Stimulated activated CD4-positive, alpha-beta T cell treated with anti-CD3 and anti-CD28 coated beads, Interleukin-15, amount 100 ng/mL, for 1 hour (primary cell): ENCODE measurements at places on chromosomes 16 and 17.

- DNase-seq: no peak
These were observed 923 bp downstream of the TLCD3B start for GRCh38 chr16:30030011-30030685.

- no peak for DNase-seq
These were observed 64.8 kb upstream of the DOC2B start for GRCh38 chr17:246226-246625.

- no peak for DNase-seq
These were observed 751 bp downstream of the DCAF7 start for GRCh38 chr17:63550817-63551639.

DNA sequence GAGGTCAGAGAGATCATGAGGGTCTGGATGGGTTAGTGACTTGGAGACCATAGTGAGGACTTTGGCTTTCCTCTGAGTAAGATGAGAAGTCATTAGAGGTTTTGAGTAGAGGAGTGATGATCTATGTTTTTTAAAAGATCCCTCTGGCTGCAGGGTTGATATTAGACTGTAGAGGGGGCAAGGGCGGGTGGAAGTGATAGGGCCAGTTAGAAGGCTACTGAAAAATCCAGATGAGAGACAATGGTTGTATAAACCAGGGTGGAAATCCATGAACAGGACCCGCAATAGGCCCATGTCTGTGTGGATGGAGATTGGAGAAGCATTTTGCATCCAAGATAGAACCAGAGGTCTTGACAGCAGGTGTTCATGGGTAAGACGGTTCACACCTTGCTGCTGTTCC lies 9.8 kb downstream of the ITGAL start:
- no peak for DNase-seq

DNA sequence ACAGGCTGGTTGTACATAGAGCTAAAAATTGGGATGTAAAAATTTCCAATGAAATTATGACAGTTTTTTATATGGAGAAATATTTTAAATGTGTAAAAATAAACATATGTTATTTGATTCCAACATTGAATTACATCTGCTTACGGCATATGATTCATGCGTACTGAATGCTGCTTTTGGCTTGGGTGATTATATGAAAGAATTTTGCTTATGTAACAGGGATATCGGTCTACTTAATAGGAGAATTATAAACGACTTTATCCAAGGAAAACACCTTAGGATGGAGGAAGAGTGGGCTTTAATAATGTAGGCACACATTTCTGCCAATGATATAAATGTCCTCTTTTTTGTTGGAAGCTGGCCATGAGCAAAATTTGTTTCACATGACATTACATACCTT lies 197.3 kb upstream of the GOT2 start:
- DNase-seq: no peak

DNA sequence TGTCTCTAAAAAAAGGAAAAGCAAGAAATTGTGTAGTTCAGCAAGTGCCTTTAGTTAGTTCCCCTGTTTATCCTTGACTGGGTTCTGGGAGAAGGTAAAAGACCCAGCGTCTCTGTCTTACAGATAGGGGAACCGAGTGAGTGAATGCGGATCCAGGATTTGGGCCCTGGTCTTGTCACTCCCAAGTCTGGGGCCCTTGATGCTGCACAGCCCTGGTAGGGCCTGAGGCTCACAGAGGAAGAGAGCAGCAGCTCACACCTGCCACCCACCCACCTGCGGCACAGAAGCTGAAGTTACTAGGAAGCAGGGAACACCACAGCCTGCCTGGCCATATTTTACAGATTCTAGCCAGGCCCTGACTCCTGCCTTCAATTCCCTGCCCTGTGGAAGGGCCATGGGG lies 22.2 kb downstream of the LASP1 start:
- DNase-seq: no peak

DNA sequence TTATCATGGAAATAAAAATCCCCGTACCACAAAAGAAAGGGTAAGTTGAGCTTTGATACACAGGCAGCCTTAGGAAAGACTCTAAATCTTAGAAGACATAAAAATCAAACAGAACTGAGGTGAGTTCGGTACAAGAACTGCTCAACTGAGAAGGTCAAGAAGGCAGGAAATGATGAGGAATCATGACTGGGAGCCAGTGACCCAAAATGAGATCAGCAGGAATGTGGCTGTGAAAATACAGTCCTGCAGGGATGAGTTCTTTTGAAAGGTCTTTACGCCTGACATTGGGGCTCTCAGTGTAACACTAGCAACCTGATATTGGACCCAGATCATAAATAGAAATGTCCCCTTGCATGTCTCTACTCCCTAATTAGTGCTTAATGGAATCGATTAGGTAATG lies 56.3 kb upstream of the CDH11 start:
- no peak for DNase-seq

DNA sequence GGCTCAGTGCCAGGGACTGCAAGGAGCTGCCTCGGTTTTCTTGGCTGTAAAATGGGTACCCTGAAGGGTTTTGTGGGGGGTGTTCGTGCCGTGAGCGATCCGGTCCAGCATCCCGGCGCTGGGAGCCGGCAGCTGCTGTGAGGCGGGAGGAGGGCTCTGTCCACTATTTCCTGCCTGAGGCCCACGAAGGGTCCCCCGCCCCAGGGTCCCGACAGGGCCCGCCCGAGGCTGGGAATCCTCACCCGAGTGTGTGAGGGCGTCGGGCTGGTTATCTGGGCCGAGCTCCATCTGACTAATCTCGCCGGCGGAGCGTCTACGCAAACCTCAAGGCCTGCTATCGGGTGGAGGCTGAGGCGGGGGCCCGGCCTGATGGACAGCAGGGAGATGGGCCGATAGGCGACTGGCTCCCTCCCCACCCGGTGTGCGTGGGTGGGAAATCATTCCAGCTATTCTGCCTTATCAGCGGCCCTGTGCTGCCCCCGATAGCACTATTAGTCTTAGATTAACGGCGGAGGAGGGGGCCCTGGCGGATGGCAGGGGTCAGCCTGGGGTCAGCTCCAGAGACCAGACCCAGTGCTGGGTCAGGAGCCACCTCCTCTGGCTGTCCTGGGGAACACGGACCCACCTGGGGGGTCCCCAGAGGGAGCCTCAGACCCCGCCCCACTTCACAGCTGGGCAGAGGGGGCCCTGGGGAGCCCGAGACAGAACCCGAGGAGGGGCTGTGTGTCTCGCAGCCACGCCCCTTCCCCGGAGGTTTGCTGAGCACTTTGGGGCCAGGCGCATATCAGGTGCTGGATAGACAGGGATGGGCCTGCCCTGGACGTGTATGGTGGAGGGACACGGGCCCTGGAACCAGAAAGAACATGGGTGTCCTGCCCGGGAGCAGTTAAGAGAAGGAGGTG lies 44.7 kb downstream of the ZFPM1 start:
- DNase-seq: no peak

DNA sequence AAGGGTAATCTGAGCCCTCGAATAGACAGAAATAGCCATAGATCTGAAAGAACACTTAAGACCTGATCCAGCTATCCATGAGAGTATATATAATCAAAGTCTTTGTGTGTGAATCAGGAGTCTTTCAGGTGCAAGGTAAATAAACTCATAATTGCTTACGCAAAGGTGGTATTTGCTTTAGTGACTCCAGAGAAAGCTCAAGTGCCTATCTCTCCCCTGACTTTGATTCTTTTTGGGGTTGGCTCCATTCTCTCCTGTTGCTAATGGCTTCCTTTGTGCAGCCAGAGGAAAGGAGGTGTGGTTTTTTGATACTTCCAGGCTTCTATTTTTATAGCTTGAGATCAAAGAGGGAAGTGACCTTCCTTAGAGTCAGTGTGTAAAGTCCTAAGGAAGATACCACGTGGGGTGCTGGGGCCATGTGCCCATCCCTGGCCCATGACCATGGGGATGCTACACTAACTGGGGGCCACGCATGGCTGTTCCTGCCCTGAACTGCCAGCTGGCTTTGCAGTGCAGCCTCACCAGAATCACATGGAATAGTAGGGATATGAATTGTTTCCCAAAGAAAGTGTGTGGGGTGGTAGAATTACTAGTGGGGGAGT lies 45.8 kb downstream of the TENT4B start:
- no peak for DNase-seq

DNA sequence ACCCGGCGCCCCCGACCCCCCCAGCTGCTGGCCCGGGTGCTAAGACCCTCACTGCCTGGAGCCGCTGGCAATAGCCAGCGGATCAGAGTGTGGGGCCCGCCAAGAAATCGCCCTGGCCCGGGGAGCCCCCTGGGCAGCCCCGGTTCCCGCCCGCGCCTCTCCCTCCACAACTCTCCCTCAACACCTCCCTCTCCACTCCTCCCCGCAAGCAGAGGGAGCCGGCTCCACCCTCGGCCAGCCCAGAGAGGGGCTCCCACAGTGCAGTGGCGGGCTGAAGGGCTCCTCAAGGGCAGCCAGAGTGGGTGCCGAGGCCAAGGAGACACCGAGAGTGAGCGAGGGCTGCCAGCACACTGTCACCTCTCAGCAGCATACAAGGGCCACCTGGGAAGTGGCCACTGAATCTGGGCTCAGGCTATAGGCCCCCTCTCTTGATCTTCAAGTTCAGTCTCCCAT lies 385.5 kb downstream of the SEC14L1 start:
- DNase-seq: no peak

- DNase-seq: peak; percentile 98
These were observed at the start of gene CTDNEP1 for GRCh38 chr17:7251661-7252175. Gene CTDNEP1 (minus strand): TSS chr17:7251734. CDS start chr17:7251296, 438 bp downstream.

DNA sequence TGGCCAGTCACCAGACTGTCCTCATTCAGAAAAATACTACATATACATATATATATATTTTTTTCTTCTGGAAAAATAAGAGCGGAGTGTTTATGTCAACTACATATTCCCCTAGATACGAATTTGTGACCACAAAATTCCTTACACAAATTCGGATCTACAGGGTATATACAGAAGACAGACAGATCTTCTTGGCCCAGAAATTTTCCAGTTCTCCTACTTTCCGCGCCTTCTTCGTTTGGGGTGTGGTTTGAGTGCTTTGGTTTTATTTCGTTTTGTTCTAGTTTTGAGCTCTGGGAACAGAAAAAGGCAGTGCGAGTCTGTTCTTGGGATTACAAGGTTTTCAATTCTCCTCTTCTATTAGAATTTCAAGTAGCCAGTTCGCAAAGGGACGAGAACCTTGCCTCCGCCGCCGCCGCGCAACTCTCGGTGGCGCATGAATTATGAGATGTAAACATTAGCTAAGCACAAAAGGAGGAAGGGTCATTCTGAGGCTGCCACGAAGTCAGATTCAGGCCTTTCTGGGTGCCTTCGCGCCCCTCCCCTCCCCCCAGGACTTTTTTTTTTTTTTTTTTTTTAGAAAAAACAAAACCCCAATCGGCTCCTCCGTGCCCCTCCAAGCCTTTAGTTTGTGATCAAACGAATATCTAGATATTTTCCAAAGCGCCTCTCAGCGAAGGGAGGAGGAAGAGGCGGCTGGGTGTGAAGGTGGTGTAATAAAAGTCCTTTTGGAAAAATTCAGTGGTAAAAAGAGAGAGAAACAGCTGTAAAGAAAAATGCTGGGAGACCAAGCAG lies 1.8 kb upstream of the HOXB4 start:
- no peak for DNase-seq

- DNase-seq: no peak
These were observed at the start of gene PYDC1 for GRCh38 chr16:31216422-31217135. Gene PYDC1 (minus strand): TSS chr16:31217135. CDS start chr16:31217028, 107 bp downstream.

- no peak for DNase-seq
These were observed at the start of gene CCL2 for GRCh38 chr17:34254651-34255380. Gene CCL2 (plus strand): TSS chr17:34255285. CDS start chr17:34255350, 65 bp downstream.

DNA sequence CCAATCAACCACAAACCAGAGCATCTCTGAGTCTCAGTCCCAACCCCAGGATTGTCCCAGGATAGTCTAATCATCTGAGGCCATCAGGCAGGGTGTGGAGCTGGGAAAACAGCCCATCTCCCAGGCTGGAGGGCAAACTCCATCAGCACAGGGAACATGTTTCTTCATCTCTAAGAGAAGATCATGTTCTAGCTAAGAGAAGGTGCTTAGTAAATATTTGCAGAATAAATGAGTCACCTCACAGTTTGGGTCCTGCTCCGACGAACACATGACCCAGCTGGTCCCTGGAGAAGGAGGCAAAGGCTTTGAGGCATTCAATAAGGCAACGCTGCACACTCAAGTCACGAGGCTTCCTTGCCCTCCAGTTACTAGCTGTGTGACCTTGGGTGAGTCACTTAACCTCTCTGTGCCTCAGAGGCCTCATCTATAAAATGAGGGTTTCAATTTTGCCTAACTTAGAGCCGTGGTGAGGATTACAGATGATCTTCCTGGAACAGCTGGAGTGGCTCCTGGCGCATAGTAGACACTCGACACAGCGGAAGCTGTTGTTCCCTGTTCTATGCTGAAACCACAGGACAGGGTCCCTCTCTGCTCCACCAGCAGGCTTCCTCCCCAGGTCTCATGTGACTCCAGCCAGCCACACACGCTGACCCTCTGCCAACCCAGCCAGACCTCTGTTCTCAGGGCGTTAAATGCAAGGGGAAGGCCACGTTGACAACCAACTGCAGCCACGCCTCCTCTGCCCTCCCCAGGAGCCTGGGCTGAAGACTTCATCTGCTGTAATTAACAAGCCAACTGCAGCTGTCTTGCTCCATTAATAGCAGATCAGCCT lies 10.3 kb upstream of the RPL38 start:
- no peak for DNase-seq

DNA sequence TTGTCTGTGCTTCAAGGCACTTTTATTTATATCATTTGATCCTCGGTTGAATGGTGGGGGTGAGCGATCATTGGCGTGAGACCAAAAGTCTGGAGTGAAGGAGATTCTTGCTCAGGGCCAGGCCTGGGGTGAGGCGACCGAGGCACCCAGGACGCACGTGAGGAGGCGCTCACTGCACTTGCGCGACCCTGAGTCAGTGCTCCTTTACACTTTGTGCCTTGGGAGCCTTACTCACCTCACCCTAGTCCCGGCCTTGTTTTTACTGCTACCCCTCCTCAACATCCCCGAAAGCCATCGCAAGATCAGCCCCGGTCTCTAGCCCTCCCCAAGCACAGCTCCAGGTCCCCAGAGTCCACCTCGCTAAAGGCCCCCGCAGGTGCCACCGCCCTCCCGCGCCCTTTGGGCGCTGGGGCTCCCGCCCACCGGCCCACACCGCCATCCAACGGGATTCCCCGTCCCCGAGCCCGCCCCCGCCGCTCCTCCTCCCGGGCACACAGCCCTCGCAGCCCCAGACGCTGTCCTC lies 496 bp downstream of the EZH1 start:
- DNase-seq: no peak

DNA sequence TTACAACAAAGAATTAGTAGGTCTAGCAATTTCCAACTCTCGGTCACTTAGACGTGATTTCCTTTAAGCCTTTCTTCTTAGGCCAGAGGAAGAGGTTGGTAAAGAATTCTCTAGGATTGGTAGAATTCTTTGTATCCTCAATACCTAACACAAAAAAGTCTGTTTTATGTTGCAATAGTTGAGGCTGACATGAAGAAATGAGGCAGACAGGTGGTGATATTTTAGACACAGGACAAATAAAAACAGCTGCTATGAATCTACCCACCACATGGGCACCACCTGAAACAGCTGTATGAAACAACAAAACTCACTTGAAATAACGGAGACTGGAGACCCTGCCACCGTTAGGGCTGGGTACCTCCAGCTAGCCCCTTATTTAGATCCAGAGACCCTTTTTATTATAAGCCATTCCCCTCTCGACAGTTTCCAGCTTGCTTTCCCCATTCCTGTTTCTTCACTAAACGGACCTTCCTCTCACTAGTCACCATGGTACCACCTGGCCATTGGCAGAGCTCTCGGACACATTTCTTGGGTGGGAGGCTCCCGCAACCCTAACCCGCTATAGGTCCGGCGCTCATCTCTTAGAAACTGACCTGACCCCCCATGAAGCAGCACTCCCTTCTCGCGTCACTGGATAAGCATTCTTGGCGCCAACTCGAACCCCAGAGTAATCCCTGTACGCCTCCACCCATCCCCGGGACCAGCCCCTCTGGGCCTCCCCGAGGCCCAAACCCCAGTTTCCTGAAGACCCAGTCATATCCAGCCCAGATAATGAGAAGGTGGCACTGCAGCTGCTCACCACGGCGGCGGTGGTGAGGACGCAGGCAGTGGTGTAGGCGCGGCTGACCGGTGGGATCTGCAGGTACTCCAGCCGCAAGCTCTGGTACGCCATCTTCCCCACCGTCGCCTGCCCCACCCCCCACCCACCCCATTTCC lies at the start of gene DERL2:
Gene DERL2, minus strand, starts transcription at position 909 of the 936 bp plus-strand sequence. Its CDS starts 17 bp downstream, at position 892.
- no peak for DNase-seq
